ENCODE measurements at places on chromosomes 3 and 15. TPM values are rescaled to one million over a fixed set of nuclear protein-coding genes. Genes with fewer than 3 reads are reported as not detected.

Gene NRG4
- 0.20 TPM for total RNA-seq

Gene TRH
- 0.20 TPM for total RNA-seq

Gene GP9
- total RNA-seq = not detected

Gene TTC23
- 29.1 TPM for total RNA-seq

Gene SMCO1
- total RNA-seq = not detected

Gene ANKRD34C
- total RNA-seq = not detected

Gene SLC7A14
- total RNA-seq = 0.83 TPM

Gene SST
- total RNA-seq = not detected

Gene NR1I2
- total RNA-seq = 0.20 TPM

Gene MGLL
- 77.0 TPM for total RNA-seq

Gene XCR1
- not detected for total RNA-seq

Gene RAB43
- 23.6 TPM for total RNA-seq

Gene IL17RE
- total RNA-seq = 0.89 TPM

Gene BCL2A1
- 0.33 TPM for total RNA-seq

Gene LMAN1L
- total RNA-seq = not detected

Gene CTXN2
- total RNA-seq = not detected

Gene FOXL2NB
- total RNA-seq = 0.03 TPM

Gene ATP2C1
- total RNA-seq = 172 TPM

Gene GHRL
- not detected for total RNA-seq

Gene LSAMP
- 1.0 TPM for total RNA-seq

Gene TERC
- 23.9 TPM for total RNA-seq

Gene ACSBG1
- total RNA-seq = not detected

Gene CD200
- total RNA-seq = 12.8 TPM

Gene HYKK
- total RNA-seq = 1.7 TPM

Gene MASP1
- total RNA-seq = 1.7 TPM

Gene SERINC4
- not detected for total RNA-seq

Gene C2CD4A
- total RNA-seq = 1.4 TPM

Gene CFAP100
- total RNA-seq = not detected

Gene HCN4
- not detected for total RNA-seq

Gene THRB
- 0.83 TPM for total RNA-seq

Gene CYP8B1
- total RNA-seq = not detected

Gene SHF
- total RNA-seq = 0.63 TPM

Gene TMEM62
- total RNA-seq = 12.8 TPM

Gene SNX33
- total RNA-seq = 55.1 TPM

Gene ASB7
- 17.1 TPM for total RNA-seq

Gene WDR93
- 0.07 TPM for total RNA-seq

Gene UROC1
- not detected for total RNA-seq

Gene ITGA11
- 190 TPM for total RNA-seq

Gene CPA3
- total RNA-seq = not detected

Gene CMTM8
- 0.78 TPM for total RNA-seq

Gene BSN
- total RNA-seq = 0.07 TPM

Gene LRRC34
- 1.8 TPM for total RNA-seq

Gene IGF2BP2
- 39.6 TPM for total RNA-seq

Gene BOC
- total RNA-seq = 7.6 TPM

Gene IL17RC
- total RNA-seq = 22.2 TPM

Gene PLAAT1
- not detected for total RNA-seq

Gene TRNT1
- total RNA-seq = 20.0 TPM

Gene GOLGA6L7
- total RNA-seq = not detected

Gene CPLX3
- not detected for total RNA-seq

Gene RASGRF1
- not detected for total RNA-seq

Gene C2CD4B
- total RNA-seq = 0.89 TPM

Gene CHDH
- total RNA-seq = 0.03 TPM

Gene CPNE9
- not detected for total RNA-seq

Gene CMTM7
- 17.8 TPM for total RNA-seq

Data from smooth muscle cell of the pulmonary artery (primary cell).